ENCODE measurements at places on chromosomes 13 and 19.

GRCh38 chr19:2167896-2168618, 4.3 kb downstream of the DOT1L start:
- H3K27ac ChIP-seq: peak overlapping the region; percentile 95
- H3K4me1 ChIP-seq: peaks cover 75% of the 10 kb centered on the region
- H3K36me3 ChIP-seq: no peaks in the 10 kb centered on the region

DNA sequence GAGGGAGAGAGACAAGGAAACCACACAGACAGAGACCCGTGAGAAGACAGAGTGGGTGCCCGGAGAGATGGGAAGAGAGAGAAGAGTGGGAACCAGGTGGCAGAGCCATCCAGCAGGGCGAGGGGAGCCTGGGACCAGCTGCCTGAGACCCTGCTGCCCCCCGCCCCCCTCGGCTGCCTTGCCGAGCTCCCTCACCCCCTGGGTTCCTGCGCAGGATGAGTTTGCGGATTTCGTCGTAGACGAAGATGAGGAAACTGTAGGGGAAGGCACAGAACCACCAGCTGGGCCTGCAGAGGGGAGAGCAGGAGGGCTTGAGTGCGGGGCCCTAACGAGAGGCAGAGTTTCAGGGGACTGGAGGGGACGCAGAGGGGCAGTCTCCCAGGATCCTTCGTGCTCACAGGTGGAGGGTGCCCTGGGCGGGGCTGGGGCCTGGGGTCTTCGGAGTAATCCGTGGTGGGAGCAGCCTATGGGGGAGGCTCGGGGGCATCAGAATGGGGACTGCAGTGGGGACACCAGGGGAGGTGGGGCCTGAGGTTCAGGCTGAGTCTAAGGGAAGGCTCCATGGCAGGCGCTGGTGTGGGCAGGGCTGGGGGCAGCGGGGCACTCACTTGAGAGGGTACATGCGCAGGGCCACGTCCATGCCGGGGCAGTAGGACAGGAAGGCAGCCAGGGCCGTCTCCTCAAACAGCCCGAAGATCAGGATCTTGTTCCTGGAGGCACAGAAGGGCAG, 8.1 kb upstream of the RABAC1 start:
- H3K27ac ChIP-seq: no peak overlapping the region
- peaks cover 8% of the 10 kb centered on the region for H3K27me3 ChIP-seq
- DNase-seq: no peak
- H3K36me3 ChIP-seq: no peaks in the 10 kb centered on the region

DNA sequence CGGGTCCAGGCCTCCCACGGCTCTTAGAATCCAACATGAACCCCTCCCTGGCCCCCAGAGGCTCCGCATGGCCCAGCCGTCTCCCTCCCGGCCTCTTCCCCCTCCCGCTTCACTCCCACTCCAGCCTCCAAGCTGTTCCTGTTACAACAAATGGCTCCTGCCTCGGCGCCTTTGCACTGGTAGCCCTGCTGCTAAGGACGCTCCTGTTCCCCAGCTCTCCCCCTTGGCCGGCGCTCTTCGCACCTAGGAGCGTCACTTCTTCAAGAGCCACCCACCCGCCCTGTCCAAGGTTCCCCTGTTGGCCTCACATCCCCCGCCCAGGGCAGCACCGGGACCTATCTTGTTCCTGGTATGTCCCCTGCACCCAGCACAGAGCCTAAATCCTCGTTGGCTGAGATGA, 9.4 kb downstream of the CCDC124 start:
- DNase-seq: no peak
- H3K4me3 ChIP-seq: no peak overlapping the region
- H3K36me3 ChIP-seq: peaks cover 8% of the 10 kb centered on the region
- peaks cover 31% of the 10 kb centered on the region for H3K4me1 ChIP-seq

DNA sequence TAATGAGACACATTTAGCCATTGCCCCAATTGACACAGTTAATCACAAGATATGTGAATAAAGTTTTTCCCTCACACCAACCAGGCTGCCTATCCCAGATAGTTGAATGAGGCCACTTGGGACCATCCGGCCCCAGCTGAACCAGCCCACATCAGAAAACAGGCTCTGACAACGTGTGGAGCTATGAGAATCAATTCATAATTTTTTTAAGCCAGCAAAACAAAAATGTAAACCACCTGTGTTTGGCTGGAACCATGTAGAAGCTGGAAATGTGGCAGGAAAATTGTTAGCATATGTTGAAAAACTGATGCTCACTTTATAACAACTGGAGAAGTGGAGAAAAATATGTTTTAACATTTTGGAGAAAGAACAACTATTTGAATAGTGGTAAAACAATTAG, 1161.3 kb downstream of the SLITRK1 start:
- no peak overlapping the region for H3K27ac ChIP-seq
- DNase-seq: no peak
- H3K36me3 ChIP-seq: no peaks in the 10 kb centered on the region
- H3K4me3 ChIP-seq: no peak overlapping the region
- no peaks in the 10 kb centered on the region for H3K27me3 ChIP-seq

- no peak overlapping the region for H3K4me3 ChIP-seq
- peaks cover 57% of the 10 kb centered on the region for H3K27me3 ChIP-seq
- H3K36me3 ChIP-seq: peaks cover 4% of the 10 kb centered on the region
- peaks cover 5% of the 10 kb centered on the region for H3K4me1 ChIP-seq
- DNase-seq: no peak
These were observed 9.7 kb upstream of the ATP1A3 start for GRCh38 chr19:42003506-42004294.

DNA sequence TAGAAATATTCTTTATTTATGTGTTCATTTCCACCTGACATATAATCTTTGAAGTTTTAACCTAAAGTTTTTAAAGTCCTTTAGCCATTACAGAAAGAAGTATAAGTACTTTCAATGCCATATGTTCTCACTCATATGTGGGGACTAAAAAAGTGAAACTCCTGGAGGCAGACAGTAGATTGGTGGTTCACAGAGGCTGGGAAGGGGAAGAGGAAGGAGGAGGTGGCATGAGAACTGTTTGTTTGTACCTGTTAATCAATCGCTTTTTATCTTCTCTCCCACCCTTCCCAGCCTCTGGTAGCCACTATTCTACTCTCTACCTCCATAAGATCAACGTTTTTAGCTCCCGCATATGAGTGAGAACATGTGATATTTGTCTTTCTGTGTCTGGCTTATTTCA, 131.1 kb downstream of the MYO16 start:
- H3K27ac ChIP-seq: no peak overlapping the region
- no peaks in the 10 kb centered on the region for H3K36me3 ChIP-seq
- peaks cover 2% of the 10 kb centered on the region for H3K4me1 ChIP-seq
- no peaks in the 10 kb centered on the region for H3K27me3 ChIP-seq
- DNase-seq: no peak

GRCh38 chr19:16370641-16371391, 46.2 kb downstream of the KLF2 start:
- peaks cover 35% of the 10 kb centered on the region for H3K36me3 ChIP-seq
- H3K27me3 ChIP-seq: no peaks in the 10 kb centered on the region
- H3K27ac ChIP-seq: peak overlapping the region; percentile 66
- no peak for DNase-seq
- H3K4me3 ChIP-seq: peak overlapping the region; percentile 52
